ENCODE measurements at places on chromosomes 4 and X.

DNA sequence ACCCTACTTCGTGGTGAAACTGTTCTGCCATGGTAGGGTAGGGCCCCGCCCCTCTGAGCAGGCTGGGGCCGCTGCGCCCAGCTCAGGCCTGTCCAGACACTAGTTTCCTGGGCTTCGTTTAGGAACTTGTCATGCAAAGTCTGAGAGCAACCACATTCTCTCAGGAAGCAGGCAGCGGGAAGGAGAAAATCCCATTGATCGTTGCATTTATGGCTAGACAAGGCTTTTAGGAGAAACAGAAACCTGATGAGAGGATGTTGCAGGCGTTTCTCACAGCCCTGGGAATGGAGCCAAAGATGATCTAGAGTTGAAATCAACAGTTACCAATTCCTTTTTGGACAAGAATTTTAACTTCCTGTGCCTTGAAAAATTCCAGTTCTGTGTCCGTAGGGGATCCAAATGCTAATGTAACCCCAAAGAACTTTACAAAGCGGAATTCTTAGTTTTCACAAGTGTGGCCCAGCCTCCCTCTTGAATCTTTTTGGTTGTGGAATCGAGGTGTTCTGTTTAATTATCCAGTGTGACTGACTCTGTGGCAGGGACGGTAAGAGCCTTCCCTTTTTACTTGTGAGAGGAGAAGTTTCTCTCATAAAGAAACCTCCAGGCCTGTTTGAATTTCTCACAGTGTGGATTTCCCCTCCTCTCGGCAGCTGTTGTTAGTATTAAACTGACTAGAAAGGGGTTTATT lies 4.5 kb upstream of the CXCL9 start:
- DNase-seq: peak; percentile 76

GRCh38 chr4:162770761-162771490 lies 395.8 kb downstream of the NAF1 start:
- DNase-seq: no peak

DNA sequence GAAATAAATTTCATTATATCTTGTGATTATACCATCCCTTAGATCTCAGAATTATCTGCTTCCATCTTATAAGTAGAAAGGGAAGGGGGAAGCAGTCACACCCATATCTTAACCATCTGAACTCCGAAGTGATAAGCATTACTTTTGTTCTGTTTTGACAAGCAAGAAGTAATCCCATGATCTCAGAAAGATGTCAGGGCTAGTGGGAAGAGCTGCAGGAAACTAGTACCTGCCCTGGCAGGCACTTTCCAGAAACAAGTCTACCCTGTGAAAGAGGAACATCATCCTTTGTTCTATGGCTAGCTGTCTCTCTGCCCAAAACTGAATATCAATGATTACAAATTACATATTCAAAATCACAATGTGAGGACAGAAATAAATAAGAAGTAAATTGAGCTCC lies 244.4 kb downstream of the SPOCK3 start:
- no peak for DNase-seq

GRCh38 chrX:129736491-129736890 lies 2.3 kb upstream of the XPNPEP2 start:
- DNase-seq: no peak

DNA sequence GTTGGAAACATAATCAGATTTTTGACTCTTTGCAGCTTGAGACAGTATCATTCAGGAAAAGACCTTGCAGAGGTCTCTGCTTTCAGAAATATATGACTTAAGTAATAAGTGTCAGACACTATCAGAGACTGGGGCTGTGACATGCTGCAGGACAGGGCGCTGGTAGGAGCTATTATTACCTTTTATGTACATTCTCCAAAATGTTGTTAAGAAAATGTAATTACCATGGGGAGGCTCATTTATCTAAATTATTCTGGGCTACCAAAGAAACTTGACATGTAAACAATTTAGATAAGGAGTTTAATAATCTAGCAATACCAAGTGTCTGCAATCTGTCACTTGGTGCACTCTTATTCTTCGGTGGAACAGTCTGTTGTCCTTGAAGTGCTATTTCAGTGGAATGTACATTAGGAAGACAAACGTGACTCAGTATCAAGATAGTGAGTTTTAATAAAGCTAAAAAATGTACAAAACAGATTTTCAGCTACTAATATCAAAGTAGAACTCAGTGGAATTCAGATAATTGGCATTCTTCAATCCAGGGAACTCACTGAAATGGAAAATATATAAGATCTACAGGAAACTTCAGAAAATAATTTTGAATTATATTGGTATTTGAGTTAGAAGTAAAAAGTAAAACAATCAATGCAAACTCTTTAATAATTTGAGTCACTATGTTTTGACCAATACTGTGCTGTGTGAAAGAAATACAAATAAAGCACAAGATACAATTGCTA lies 214.5 kb downstream of the KCNIP4 start:
- DNase-seq: no peak

- peak; percentile 28 for DNase-seq
These were observed 116.7 kb downstream of the UBE2K start for GRCh38 chr4:39814403-39815185.

- DNase-seq: no peak
These were observed 124.4 kb downstream of the VEGFC start for GRCh38 chr4:176668324-176668723.

DNA sequence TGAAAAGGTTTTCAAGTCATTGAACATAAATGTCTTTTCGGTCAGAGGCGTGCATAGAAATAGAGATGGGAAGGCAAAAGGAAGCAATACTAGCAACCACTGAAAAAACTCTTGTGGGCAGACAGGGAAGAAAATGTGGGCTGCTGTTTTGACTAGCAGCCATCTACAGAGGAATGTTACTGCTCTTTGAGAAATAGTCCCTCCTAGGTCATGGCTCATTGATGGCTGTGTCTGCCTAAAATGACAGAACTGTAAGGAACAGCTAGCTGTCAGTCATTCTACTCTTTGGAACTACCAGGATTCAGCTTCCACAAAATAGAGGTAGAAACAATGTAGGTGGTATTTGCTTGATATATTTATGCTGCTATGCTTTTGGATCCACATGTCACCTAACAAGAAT lies 26.9 kb upstream of the TMPRSS11B start:
- DNase-seq: no peak

GRCh38 chr4:151692821-151693673 lies 67.8 kb downstream of the GATB start:
- no peak for DNase-seq

DNA sequence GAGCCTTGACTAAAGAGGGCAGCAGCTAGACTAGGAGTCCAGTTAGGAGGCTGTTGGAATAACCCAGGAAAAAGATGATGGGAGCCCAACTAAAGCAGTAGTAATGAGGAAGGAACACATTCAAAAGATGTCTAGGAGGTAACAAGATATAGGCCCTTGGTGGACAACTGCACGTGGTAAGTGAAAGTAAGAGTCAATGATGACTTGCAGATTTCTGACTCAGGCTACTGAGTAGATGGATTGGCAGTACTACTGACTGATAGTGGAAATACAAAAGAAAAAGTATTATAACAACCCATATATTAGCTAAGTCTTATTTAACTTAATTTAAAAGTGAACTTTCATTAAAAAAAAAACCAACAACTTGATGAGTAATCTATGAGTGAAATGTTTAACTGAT lies 74.0 kb downstream of the PAK3 start:
- DNase-seq: no peak

DNA sequence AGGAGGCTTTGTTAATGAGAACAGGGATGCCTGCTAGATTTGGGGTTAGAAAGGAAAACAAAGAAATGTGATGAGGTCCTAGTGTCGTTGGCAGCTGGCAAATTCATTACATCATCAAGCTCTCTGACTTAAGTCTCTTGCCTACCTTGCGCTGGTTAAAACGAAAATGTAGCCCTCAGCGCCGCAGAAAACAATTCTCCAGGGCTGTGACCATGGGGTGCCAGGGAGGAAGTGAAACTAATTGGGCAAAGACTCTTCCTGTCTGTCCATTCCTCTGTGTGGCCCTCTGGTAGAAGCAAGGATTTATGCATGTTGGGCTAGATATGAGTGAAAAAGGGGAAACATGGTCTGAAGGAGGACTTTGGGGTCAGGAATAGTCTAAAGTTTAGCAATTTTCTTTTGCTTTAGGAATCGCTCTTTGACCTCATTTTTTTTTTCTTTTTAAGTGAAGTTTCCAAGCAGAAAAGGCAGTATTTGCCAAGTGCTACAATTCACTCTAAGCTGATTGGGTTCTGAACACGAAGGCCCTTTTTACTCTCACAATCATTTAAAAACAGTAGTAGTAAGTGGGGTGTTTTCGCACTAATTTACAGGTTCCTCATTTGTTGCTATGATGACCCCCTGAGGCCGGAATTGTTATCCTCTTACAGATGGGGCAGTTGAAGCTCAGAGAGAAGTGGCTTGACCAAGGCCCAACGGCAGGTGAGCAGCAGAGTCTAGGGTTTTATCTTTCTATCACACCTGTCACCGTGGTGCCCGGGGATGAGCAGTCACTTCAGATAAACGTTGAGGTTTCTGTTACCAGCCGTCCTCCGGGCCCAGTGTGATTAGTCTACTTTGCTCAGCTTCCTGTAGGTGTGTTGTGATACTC lies 27.3 kb upstream of the CHRNA9 start:
- no peak for DNase-seq

DNA sequence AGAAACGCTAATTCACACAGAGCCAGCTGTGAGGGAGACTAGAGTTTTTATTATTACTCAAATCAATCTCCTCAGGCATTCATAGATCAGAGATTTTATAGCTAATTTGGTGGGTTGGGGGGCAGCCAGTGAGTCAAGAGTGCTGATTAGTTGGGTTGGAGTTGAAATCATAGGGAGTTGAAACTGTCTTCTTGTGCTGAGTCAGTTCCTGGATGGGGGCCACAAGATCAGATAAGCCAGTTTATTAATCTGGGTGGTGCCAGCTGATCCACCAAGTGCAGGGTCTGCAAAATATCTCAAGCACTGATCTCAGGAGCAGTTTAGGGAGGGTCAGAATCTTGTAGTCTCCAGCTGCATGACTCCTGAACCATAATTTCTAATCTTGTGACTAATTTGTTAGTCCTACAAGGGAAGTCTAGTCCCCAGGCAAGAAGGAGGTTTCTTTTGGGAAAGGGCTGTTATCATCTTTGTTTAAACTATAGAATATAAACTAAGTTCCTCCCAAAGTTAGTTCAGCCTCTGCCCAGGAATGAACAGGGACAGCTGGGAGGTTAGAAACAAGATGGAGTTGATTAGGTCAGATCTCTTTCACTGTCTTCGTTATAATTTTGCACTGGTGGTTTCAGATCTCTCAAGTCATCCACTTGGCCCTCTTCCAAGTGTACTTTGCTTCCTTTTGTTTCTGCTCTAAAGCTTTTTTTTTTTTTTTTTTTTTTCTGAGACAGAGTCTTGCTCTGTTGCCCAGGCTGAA lies 5.4 kb upstream of the NAA11 start:
- DNase-seq: no peak

GRCh38 chr4:60034361-60034760 lies 1165.8 kb upstream of the ADGRL3 start:
- no peak for DNase-seq

DNA sequence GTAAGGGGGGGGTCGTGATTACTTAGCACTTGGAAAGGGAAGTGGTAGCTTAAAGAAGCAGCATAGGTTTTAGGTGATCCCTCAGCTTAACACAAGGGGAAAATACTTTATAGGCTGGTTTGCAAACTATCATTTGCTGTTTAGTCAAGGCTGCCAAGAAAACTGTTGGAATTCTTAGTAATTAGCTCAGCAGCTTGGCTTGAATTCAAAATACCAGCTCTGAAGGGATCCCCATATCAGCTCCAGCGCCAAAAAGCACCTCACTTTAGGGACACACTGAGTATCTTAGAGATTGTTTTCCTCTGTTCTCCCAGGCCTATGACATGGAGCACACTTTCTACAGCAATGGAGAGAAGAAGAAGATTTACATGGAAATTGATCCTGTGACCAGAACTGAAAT lies 8.8 kb downstream of the TNMD start:
- DNase-seq: no peak

DNA sequence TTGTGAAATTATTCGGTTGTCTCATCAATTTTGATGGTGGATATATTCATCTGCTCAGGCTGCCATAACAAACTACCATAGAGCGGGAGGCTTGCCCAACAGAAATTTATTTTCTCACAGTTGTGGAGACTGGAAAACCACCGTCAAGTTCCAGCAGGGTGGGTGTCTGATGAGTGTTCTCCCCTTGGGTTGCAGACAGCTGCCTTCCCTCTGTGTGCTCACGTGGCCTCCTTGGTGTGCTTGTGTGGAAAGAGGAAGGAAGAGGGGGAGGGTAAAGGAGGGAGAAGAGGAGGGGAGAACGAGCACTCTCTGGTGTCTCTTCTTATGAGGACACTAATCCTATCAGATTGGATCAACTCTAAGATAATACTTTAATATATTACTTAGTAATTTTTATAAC lies 123.8 kb upstream of the TEX13D start:
- DNase-seq: no peak

DNA sequence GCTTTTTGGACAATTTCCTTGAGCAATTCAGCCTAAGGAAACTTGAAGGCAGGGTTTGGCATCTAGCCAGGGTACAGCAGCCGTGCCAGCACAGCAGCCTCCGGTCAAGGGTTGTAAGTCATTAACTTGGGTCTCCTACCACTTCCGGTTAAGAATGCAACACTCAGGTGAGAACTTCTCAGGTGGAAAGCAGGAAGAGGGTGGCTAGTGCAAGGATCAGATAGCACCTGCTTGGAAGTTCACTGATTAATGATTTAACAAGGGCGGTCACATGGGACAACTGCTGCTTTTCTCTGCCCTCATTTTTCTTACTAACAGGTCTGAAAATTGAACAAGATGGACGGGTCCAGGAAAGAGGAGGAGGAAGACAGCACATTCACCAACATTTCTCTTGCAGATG lies 30.1 kb upstream of the SCOC start:
- DNase-seq: no peak

GRCh38 chr4:98377559-98377958 lies 116.4 kb downstream of the RAP1GDS1 start:
- DNase-seq: peak; percentile 25

GRCh38 chr4:7101692-7102515 lies 34.0 kb upstream of the GRPEL1 start:
- DNase-seq: peak; percentile 70

DNA sequence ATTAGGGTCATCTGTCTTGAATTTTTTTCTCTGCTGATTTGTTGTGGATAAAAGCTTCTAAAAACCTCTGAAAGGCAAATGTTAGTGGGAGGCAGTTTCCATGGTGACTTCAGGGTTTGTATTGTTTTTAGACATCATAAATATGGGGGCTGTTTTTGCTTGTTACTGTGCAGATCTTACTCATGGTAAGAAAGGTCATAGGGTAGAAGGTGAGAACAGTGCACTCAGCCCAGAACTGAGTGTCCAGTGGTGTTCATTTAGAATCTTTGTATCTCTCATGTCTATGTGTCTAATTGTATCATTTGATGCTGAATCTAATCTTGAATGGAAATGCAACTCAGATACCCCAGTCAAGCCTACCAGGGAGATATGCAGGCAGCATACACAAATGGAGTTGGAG lies 609.8 kb downstream of the ZNF674 start:
- no peak for DNase-seq

DNA sequence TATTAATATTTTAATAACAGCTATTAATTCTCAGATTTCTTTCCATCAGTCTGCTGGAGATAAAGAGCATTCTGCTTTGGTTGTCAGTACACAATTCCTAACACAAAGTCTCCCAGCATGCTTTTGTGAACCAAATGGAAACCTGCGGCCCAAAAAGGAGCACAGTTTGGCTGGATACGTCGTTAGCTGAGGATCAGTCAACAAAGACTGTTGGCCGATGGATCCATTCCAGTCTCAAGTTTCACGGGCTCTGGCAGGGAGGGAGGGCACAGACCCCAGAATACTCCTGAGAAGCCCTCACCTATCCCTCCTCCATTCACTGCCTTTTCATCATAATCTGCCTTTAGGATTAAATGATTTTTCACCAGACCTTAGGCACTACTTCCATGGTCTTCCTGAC lies 26.3 kb upstream of the PRSS48 start:
- DNase-seq: no peak

- peak; percentile 44 for DNase-seq
These were observed 184.1 kb downstream of the CBR4 start for GRCh38 chr4:168825975-168826374.
